ENCODE measurements at places on chromosomes 7 and 10.

DNA sequence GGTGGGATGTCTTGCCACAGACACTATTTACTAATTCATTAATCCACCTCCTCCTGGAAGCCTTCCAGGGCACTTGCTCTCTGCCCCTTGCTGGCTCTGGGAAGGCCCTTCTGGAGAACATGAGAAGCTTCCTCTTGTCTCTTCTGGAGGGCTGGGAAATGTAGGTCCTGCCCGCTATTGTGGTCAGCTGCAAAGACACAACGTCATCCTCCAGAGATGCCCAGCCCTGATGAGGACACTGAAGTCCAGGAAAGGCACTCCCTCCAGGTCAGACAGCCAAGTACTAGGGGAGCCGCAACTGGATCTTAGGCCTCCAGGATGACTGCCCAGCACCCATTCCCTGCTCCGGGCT is 9.6 kb upstream of the TACR2 start:
- DNase-seq, result no peak

DNA sequence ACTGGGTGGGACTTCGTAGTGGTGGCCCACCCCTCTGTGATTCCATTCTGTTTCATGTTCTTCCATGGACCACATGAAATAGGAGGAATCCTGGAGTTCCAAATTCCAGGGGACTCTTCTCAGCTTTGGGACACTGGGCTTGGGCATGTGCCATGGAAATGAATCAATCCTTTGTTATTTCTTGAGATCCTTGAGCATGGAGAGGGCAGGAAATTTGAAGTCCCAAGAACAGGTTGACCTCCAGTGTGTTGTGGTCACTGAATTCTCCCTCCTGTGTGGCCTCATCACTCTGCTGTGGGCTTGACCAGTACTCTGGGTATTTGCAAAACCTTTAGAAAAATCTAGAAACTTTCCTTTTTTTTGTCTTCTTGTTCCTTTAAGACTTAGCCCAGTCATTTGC is 22.7 kb downstream of the TACR2 start:
- DNase-seq, result no peak

- DNase-seq, result peak; percentile 19
These were observed 41.2 kb downstream of the TACR2 start for GRCh38 chr10:69375307-69376151.

DNA sequence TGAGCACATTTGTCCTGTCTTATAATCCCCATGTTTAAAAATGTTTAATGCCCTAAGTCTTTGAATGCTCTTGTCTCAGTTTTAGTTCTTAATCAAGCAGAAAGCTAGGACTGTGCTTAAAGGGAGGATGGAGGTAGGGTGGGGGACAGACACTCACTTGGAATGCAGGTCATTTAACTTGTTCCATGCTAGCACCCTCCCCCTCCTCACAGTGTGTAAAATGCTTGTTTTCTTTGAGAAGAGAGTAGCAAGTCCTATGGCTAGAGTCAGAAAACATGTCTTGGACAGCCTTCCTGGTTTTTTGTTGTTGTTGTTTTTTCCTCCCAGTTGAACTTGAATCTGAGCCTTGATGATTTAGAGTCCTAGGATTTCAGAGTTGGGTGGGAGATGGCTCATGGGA is 114.2 kb downstream of the PLPP4 start:
- DNase-seq, result no peak

DNA sequence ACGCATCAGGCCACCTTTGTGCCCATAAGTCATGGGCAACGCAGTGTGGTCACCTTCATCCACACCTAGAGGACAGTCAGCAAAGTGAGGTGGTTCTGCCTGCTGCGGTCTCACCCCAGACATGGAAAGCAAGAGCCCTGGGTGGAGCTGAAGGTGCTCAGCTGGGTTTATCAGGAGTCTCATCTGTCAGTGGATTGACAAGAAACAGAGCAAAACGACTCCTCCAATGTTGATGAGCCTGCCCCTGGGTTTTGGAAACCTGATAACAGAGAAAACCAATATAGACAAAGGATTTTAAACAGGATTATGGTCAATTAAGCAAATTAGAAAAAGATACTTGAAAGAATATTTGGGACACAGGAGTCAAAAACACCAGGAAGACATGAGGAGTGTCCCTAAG is 229.3 kb upstream of the PRSS58 start:
- DNase-seq, result no peak

DNA sequence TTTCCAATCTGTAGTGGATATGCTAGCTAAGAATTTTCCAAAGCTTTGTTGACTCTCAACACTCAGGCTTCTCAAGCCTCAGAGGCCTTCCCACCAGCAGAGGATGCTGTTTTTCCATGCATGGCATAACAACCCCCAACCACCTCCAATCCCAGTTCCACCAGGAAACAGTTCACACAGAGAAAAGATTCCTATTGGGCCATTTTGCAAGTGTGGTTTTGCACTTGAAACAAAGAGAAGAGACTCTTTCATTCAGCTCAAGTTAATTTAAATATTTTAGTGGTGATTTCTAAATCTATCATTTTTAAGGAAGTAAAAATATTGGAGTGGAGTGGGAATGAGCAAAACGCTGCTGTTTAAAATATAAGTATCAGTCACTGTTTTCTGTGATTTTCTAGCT is 105.6 kb upstream of the COL1A2 start:
- DNase-seq, result no peak

- DNase-seq, result no peak
These were observed 6.1 kb upstream of the CAV2 start for GRCh38 chr7:116493449-116493848.

- DNase-seq, result no peak
These were observed 92.4 kb downstream of the TPST1 start for GRCh38 chr7:66297579-66297978.

DNA sequence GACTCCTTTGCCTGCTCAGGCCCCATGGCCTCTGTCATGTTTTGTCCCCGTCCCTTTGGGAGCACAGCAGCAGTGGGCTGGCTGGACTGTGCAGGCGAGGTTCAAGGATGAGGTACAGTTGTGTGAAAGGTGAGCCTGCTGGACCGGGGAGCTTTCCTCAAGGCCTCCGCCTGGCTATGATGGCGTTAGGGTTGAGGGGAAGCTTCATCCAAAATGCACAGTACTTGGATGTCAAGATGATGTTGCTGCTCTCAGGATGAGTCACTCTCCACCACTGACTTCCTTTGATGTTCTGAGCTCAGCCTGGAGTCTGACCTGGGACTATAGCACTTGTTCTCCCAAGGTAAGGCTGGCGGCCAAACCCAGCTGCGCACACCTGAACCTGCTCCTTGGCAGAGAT is 152.7 kb upstream of the SHH start:
- no peak for DNase-seq

GRCh38 chr7:70571403-70571934 is 560.5 kb upstream of the GALNT17 start:
- DNase-seq, result no peak

DNA sequence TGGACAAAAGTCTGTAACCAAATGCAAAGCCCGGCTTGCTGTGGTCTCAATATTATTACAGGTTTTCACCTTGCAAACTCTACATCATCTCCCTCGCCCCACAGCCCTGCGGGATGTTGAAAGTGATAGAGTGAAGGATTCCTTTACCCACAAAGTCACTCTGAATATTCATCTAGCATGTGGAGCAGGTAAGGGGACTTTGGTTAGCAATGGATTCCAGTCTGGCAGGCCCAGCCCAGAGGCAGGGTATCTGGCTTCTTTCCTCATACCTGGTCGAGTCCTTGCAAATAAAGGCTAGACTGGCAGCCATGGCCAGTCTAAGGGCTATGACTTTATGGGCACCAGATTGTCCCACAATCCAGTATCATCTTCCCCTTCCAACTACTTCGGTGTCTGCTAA is 3.2 kb downstream of the TAS2R40 start:
- DNase-seq, result no peak

GRCh38 chr10:5364890-5365338 is at the start of gene UCN3:
Gene UCN3, plus strand, starts transcription at chr10:5364966. Its CDS starts 8,755 bp downstream, at chr10:5373721.
- no peak for DNase-seq

DNA sequence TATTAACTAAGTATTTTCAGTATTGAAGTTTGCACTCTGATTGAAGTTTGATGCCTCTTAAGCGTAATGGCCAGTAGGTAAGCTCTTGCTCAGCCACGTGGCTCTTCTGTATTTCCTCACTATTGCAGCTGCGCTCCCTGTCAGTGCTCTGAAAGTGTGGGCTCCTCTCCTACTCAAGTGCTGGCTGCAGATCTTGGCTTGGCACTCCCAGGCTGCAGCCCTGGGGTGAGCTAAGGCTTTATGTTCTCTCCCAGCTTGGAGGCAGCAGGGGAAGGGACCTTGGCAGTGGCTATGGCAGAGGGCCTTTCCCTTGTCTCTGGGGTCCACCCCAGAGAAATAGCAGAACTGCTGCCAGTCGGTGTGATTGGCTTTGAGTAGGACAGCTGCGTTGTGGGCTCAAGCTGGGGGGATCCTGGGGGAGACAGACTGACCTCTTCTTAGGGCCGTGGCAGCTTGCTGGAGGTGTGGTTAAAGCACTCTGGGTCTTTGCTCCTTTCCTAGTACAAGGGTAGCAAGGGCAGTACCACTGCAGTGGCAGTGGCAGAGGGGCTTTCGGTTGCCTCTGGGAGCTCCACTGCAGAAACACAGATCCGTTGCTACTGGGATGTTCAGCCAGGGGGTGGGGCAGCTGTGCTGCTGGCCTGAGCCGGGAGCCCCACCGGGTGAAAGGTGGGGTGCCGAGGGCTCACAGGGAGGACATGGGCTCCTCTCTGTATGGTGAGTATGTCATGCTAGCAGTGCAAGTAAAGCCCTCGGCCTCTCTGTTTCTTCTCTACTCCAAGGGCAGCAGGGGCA is 100.5 kb downstream of the GLCCI1 start:
- no peak for DNase-seq

DNA sequence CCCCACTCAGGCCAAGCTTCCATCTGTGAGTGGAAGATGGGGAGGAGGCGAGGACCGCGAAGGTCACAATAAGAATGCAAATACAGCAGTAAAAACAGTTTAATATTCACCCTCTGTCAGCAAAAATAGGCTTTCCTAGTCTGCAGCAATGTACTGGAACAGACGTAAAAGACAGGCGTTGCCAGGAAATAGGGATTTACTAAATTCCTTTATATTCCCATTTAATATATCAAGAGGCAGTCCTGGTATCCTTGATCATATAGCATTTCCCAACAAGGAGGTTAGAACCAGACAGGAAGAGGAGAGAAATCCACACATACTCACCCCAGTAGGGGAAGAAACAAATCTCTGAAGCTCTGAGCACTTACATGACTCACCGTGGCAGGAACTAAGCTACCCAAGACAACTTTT is 1054.9 kb upstream of the C7orf33 start:
- no peak for DNase-seq

DNA sequence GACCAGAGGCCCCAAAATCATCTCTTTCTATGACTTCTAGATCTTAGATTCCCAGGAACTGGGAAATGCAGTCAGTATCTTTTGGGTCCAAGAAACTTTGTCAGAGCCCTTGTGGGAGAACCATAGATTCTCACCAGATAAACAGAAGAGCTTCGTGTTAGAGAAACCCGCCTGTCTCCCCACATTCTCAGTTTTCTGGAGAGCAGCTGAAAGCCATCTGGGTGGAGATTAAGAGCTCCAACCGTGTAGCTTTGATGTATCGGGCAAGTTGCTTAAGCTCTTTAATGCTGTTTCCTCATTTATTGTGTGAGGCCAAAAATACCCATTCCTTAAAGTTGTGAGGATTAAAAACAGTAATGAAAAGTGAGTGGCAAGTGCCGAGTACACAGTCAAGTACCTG is 107.6 kb downstream of the WDR37 start:
- no peak for DNase-seq

GRCh38 chr7:47806701-47807103 is 141.6 kb downstream of the PKD1L1 start:
- no peak for DNase-seq

GRCh38 chr10:91409869-91410637 is at the start of gene HECTD2:
Gene HECTD2, plus strand, starts transcription at chr10:91410344. Its CDS starts 95 bp downstream, at chr10:91410439.
- DNase-seq, result peak; percentile 55

GRCh38 chr7:101817471-101818286 is at the start of gene CUX1:
Gene CUX1, plus strand, starts transcription at chr7:101817626. Its CDS starts 14 bp downstream, at chr7:101817640.
- peak; percentile 34 for DNase-seq

DNA sequence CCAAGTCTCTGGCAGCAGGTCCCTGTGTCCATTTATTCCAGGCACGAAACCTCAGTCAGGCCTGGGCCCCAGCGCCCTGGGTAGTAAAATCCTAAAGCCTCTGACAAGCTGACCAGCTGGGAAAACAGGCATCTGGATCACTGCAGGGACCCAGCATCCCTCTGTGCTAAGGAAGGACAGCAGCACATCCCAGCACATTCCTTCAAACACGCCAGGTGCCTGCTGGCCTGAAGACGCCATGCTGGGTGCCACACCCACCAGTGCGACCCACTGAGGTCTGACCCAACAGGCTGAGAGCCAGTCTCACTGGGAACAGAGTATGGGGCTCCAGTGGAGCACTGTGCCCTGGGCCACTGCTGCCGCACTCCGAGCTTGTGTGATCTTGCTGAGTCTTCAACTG is 6.4 kb downstream of the DNAJB12 start:
- DNase-seq, result no peak

- DNase-seq, result no peak
These were observed 61.5 kb downstream of the HBP1 start for GRCh38 chr7:107230334-107230733.

DNA sequence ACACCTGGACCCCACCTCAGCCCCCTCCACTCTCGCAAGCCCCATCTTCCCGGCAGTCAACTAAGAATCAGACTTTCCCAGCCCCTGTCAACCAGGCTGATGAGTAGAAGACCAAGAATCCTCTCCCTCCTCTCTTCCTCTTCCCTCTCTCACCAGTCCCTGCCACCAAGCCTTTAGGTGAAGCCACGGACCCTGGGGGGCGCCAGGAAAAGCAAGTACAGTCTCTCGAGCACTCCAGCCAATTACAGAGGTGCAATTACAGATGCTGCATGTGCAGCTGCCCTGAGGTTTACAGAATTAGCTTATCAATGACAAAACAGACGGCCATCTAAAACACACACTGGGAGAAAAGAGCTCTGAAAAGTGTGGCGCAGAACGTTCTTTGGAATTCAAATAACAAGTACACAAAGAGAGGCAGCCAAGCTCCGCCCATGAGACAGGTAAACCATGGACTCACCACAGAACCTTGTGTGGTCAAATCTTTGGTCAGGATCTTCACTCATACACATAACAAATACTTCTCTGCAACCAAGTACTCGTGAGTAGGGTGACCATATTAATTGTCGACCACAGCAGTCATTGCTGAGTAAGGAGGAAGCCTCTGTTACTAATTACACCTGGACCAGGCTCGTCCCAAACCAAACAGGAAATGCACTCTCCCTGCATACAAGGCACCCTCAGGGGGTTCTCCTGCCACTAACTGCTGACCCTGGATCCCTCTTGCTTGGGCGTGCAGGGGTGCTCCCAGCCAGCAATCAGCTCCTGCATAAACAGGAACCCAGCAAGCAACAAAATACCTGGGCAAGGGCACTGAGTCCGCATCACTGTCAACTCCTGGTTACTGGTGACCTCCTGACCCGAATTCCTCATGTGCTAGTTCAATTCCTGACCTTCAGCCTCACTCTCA is 189.2 kb downstream of the FAM107B start:
- no peak for DNase-seq

GRCh38 chr7:128909625-128910568 is 612 bp downstream of the KCP start:
- DNase-seq, result no peak

GRCh38 chr10:123556049-123556448 is 110.1 kb upstream of the GPR26 start:
- no peak for DNase-seq

- DNase-seq, result no peak
These were observed 114.0 kb downstream of the PDGFA start for GRCh38 chr7:405489-406211.

GRCh38 chr10:117167346-117167788 is 29.3 kb upstream of the VAX1 start:
- no peak for DNase-seq

- DNase-seq, result no peak
These were observed 4.4 kb upstream of the RAMP3 start for GRCh38 chr7:45153233-45153632.

- DNase-seq, result no peak
These were observed 362.5 kb downstream of the MAGI2 start for GRCh38 chr7:79091011-79091410.
